ENCODE measurements at places on chromosomes 1 and 21.

DNA sequence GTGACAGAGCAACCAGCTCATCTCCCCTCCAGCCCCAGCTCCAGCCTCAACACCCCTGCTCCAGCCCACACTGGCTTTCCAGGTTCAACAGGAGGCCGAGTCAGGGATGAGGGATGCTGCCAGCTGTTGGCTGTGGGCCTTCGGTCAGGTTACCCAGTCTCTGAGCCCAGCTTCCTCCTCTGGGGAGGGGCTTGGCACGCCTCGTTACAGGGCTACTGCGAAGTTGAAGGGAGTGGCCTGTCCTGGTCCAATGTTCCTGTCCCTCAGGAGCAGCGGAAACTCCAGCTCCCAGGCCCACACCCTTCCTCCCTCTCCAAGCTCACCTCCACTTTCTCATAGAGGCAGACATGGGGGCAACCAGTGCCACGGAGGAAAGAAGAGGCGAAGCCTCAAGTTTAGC, 15.1 kb upstream of the TAS1R2 start:
- no peak for DNase-seq

- no peak for DNase-seq
These were observed 233.3 kb upstream of the COA6 start for GRCh38 chr1:234139966-234140365.

DNA sequence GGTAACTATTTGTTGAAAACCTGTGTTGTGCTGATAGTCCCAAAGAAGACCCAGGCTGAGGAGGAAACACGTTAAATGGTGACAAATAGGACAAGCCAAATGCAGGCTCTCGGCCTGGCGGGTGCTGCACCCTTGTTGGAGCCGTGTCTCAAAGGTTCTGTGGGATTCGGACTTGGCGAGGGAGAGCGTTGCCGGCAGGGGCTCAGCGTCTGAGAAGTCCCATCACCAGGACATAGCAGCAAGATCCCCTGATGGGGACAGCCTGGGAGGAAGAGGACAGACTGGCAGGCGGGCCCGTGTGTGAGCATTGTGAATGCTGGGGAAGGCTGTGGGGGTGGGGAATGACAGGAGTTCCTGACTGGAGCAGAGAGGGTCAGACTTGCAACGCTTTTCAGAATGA, 142.5 kb downstream of the PGBD5 start:
- DNase-seq = no peak

DNA sequence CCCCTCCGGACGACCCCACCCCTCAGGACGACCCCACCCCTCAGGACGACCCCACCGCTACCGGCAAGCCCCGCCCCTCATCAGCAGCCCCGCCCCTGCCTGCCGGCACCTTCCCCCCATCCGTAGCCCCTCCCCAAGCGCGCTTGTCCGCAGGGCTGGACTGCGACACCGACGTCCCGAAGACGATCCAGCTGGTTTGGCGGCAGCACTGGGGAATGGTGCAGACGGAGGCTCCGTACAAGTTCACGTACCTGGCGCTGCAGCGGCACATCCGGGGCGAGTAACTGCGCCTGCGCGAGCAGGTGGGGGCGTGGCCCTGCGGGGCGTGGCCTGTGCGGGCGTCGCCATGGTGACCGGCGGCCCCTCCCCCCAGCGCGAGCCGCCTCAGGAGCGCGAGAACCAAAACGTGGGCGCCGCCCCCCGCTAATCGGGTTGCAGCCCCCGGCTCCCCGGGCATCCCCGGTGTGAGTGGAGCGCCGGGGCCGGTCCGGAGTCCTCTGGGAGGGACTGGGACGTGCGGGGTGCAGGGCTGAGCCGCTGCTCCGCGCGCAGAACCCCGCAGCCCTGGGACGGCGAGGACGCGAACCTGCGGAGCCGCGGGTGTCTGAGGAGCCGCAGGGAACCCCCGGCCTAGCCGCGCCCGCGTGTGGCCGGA, 4.9 kb downstream of the RNF223 start:
- peak; percentile 88 for DNase-seq

DNA sequence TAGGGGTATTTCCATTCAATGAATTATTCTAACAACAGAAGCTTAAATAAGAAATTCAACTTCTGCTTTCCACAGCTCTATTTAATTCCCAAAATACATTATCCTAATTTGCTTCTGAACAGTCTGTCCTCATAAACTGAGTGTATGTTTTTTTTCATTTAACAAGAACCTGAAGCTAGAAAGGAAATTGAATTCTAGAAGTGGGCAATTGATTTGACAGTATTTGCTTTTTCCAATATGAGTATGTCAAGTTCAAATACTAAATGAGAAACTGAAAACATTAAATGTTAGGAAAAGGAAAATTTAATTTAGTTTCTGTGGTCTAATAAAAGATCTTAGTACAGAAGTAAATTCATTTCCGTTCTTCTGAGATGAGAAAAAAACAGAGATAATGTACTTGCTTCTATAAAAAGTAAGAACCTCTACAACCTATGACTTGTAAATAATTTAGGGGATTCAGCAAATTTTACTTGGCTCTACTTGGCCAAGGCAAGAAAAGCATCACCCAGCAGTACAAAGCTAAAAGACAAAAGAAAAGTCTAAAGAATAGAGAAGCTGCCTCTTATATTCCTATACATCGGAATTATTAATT, 31.1 kb downstream of the RAB3GAP2 start:
- DNase-seq = no peak

DNA sequence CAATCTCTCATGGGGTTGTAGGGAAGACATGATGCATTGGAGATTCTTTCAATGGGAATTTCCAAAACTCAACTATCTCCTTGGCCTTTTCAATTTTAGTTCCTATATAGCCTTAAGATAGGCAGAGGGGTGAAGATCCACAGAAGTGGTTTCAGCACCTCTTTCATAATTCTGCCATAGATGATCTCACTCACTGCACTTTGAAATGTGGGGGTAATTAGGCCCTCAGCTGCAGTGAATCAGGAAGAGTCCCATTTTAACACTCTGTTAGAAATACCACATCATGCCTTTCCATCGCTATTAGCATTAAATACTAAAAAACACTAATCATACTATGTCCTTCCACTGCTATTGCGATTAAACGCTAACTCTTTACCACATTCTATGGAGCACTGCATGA, 25.1 kb upstream of the EEIG2 start:
- DNase-seq = no peak

GRCh38 chr1:184164536-184164935, 113.0 kb downstream of the TSEN15 start:
- no peak for DNase-seq

- DNase-seq = peak; percentile 73
These were observed 44.0 kb downstream of the YARS1 start for GRCh38 chr1:32773018-32773763.

DNA sequence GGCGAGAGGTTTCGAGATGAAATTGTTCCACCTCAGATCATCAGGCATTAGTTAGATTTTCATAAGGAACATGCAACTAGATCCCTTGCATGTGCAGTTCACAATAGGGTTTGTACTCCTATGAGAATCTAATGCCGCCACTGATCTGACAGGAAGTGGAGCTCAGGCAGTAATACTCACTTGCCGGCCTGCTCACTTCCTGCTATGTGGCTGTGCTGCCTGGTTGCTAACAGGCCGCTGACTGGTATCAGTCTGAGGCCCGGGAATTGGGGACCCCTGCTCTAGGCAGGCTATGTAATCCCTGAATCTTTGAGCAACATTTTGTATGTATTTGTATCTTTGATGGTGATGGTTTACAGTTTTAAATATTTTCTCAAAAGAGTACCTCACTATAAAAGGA, 32.5 kb downstream of the XKR8 start:
- peak; percentile 57 for DNase-seq

DNA sequence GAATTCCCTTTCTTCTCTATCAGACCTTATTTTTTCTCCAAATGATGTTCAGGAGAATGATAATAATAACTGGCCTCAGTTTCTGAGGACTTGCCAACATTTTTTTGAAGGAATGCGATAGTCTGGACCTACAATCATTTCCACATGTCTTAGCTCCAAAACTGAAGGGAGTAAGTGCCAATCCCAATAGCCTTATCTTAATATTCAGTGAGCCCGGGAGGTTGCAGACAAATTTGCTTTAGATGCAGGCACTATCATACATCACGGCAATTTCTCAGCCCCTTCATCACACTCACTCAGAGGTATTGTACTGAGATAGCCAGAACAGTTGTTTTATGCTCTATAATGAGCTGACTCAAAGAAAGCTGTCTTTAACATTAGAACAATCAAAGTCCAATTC, 796.9 kb downstream of the ADGRL2 start:
- DNase-seq = no peak

- no peak for DNase-seq
These were observed 21.6 kb upstream of the SLC22A15 start for GRCh38 chr1:115954684-115955083.

DNA sequence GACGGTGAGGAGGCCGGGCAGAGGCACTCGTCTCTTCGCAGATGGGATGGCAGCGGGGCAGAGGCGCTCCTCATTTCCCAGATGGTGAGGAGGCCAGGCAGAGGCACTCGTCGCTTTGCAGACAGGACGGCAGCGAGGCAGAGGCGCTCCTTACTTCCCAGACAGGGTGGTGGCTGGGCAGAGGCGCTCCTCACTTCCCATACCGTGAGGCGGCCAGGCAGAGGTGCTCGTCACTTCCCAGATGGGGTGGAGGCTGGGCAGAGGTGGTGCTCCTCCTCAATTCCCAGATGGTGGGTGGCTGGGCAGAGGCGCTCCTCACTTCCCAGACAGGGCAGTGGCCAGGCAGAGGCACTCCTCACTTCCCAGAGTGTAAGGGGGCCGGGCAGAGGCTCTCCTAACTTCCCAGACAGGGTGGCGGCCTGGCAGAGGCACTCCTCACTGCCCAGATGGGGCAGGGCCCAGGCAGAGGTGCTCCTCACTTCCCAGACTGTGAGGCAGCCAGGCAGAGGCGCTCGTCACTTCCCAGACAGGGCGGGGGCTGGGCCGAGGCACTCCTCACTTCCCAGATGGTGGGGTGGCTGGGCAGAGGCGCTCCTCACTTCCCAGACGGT, 9.9 kb downstream of the TCHHL1 start:
- DNase-seq = no peak

GRCh38 chr1:150473659-150474058, 13.6 kb upstream of the TARS2 start:
- DNase-seq = no peak

GRCh38 chr1:154943649-154944400, 7.3 kb upstream of the PMVK start:
- peak; percentile 23 for DNase-seq

DNA sequence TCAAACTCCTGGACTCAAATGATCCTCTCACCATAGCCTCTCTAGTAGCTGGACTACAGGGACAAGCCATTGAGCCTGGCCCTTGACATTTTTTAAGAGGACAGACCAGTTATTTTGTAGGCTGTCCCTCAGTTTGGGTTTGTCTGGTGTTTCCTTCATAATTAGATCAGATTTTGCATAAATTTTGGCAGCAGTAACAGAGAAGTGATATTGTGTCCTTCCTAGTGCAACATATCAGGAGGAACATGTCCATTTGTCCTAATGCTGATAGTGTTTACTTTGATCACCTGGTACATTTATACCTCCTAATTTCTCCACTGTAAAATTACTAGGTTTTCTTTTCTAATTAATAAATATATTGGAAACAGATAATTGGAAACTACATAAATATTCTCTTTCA, 5.9 kb upstream of the NID1 start:
- DNase-seq = no peak

DNA sequence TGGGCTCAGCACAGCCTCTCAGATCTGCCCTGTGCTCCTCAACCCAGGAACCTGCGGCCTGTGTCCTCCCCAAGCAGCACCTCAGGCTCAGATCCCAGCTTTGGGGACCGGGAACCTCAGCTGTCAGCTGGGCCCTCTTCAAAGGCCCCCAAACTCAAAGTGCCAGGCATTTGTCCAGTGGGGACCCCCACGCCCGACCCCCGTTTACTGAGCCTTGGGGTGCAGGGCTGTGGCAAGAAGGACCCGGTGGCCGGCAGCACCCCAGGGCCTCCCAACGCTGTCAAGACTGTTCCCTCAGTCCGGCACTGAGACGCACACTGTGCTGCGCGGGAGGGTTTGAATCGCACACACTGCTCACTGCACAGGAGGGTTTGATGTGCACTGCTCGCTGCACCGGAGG, 35.0 kb downstream of the MORN1 start:
- no peak for DNase-seq

GRCh38 chr1:224690576-224690975, 74.5 kb downstream of the CNIH3 start:
- DNase-seq = no peak

DNA sequence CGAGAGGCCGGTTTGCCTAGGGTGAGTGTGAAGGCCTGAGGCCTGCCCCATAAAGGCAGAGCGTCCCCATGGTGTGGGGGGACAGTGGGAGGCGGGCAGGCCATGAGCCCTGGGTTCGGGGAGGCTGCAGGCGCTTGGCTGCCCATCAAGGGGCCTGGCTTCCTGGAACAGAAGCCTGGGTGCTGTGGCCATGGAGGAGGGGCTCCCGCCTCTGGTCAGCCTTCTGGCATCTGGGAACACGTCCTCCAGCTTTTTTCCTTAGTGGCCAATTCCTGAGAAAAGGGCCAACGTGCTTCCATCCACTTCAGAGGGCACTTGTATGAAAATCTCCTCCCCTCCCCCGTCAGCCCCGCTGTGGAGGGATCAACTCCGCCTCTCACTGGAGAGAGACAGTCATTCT, 58.7 kb downstream of the PRDM16 start:
- DNase-seq = no peak

- DNase-seq = no peak
These were observed 383 bp upstream of the PRRX1 start for GRCh38 chr1:170663404-170664092.

GRCh38 chr1:147821883-147822282, 61.5 kb upstream of the GJA5 start:
- DNase-seq = no peak

GRCh38 chr1:14103878-14104430, 404.0 kb downstream of the PRDM2 start:
- no peak for DNase-seq

Data from CD4-positive, alpha-beta T cell treated with Interleukin-15 for 4 hours (primary cell).